Fibroblast of skin of scalp (primary cell): ENCODE measurements at places on chromosomes 2 and 18.

DNA sequence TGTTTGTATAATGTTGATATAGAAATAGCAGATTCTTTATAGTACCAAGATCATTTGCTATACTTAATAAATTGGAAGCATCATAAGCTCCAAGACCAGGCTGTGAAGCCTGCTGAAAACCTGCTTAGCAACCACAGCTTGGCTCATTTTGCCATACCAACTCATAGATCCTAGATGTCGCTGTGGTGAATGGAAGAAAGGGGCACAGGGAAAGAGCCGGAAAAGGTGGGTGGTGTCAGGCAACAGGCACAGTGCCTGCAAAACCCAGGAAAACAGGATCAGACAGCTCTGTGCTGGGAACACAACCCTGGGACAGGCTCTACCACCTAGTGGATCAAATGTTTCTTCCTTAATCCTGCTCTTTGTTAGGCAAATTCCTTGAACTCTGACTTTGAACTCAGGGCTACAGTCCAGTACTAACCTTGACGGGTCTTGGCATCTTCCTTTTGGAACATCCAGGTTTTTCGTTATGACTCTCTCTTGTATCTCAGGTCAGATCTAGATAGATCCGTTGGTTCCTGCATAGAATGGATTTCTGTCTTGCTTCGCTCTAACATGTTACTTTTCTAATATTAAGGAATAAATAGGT, 31.6 kb downstream of the TWSG1 start:
- peak; percentile 50 for DNase-seq

GRCh38 chr18:9356976-9357375, 22.4 kb downstream of the TWSG1 start:
- no peak for DNase-seq

GRCh38 chr2:240130393-240131195, 5.5 kb downstream of the COPS9 start:
- no peak for DNase-seq

DNA sequence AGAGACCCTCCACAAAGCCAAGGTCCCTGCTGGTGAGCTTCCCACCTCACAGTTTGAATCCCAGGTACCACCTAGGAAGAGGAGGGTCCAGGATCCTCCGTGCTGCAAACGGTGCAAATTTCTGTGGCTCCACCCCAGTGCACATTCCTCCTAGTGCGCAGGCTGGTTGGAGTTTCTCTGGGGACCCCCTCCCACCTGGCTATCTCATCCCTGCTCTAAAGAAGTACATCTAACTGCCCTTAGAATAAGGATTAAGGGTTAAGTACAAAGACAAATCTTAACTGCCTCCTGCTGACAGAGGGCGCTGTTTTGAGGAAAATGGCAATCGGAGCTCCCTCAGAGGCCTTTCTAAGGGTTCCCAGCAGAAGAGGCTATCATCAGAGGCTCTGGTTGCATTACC, 109.6 kb upstream of the FSIP2 start:
- DNase-seq: no peak

- no peak for DNase-seq
These were observed 112.4 kb downstream of the DNER start for GRCh38 chr2:229601936-229602335.

DNA sequence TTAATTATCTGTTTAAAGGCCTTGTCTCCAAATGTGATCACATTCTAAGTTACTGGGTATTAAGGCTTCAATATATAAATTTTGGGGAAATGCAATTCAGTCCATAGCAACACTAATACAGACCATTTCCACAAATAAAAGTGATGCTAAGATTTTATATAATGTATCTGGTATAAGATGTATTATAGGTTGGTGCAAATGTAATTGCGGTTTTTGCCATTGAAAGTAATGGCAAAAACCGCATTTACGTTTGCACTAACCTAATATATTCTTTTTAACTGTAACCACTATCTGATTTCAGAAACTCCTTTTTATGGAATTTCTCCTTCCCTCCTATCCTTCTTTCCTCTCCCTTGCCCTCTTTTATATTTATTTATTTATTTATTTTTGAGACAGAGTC, 1020.6 kb downstream of the BCL11A start:
- DNase-seq: no peak
